Stimulated activated CD4-positive, alpha-beta T cell treated with anti-CD3 and anti-CD28 coated beads, Interleukin-4, amount 100 ng/mL, for 4 hours (primary cell): ENCODE measurements at places on chromosomes 3 and 15.

DNA sequence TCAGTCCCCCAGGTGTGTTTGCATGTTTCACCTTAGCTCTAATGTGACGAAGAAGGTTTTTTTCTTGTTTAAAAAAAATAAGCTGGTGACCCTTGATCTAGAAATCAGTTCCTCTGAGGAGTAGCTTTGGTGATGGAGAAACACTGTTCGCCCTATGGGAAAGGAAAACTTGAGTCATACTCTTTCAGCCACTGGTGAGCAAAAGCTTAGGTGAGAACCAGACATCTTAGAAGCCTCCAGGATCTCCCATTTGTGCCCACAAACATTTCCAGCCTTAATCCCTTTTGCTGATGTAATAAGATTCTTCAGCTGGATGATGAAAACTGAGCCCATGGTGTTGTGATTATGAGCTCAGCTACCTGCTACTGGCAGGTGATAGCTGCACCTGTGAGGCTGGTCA lies 37.8 kb downstream of the SLC27A2 start:
- DNase-seq, result no peak

DNA sequence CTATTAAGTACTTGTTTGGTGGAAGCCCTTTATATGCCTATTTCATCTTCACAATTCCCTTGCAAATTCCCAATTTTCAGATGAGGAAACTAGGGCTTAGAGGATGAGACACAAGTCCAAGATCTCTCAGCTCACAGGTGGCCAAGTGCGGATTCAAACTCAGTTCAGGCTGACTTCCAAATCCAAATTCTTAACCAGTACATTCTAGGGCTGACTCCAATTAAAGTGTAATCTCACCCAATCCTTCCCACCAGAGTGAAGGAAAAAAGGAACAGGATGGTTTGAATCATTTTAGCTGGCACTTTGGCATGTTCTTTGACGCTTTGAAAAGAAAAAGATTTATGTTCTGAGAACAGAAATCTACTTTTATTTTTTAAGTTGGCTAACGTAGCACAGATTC lies 12.7 kb downstream of the ARHGEF3 start:
- DNase-seq, result no peak

DNA sequence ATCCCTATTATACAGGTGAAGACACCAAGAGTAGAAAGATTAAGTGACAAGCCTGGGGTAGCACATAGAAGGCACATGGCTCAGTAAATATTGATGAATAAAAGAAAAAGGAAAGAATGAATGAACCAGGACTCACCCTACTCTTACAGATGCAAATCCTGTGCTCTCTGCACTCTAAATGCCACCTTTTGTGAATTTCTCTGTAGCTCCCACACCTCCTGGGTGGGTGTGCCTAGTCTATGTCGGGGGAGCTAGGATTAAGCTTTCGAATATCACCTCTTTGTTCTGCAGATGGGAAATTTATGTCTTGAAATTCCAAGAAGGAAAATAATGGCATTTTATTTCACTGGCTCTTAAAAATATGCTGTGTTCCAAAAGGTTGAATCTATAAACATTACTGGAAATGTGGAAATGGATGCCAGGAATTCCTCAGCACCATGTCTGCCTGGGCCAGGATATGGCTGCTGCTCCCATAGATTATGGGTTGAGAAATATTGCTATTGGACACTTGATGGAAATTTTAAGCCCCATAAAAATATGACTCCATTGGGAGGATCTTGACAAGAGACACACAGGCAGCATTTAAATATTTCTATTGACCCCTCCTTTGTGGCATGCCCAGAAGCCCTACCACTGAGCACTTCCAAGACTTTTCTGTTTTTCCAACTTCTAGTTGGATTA lies 43.3 kb downstream of the CCNB2 start:
- DNase-seq, result no peak

GRCh38 chr3:186097663-186098451 lies 11.0 kb downstream of the ETV5 start:
- DNase-seq, result no peak

DNA sequence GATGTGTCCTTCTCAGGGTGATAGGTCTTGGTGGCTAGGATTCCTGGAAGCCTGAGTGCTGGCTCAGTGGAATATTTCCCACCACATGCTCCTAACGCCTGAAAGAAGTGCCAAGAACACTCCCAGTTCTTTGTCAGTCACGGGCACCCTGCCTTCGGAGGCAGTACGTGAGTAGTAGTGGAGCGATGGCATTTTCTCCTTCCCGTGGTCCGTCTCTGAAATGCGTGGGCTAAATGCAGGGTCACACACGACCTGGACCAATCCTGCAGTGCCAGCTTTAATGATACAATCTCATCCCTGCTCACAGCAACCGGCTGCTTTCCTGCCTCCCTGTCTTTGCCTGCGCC lies 14.5 kb downstream of the H1-8 start:
- no peak for DNase-seq

GRCh38 chr15:41205315-41205714 lies 25.2 kb downstream of the EXD1 start:
- DNase-seq, result no peak

DNA sequence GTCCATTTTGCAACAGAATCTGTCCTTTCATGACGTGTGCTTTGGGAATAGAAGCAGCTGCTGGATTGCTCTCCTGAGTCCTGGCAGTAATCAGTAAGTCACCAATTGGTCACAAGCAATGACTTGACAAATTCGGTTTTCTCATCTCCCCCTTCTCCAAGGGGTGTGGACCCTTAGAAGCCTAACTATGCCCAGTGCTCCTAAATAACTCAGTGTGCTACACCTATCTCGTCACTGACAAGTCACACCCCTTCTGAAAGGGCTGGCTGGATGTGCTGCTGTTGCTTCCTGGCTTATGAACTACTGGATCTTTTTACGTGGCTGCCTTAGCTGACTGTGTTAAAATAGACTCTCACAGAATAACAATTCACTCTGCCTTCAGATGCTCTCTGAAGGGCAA lies 1351.5 kb downstream of the ZPLD1 start:
- no peak for DNase-seq

- no peak for DNase-seq
Observed at GRCh38 chr15:58985443-58985842, 2.0 kb upstream of the RNF111 start.

- no peak for DNase-seq
Observed at GRCh38 chr3:196220587-196220986, 4.3 kb downstream of the SLC51A start.

DNA sequence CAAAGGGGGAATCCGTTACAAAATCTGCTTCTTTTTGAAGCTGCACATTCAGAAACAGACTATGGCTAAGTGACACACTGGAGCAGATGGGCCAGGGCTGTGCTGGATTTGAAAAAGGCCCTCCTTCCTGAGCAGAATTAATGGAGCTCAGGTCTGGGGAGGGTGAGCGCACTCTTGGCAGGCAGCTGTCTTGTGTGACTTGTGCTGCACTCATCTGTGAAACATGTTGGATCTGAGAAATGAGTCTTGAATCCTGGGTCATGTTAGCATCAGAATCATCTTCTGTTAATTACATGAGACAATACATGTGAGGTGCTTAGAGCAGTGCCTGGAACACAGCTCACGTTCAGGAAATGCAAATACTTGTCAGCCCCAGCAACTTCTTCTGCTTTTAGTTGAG lies 219.6 kb downstream of the THSD4 start:
- DNase-seq, result no peak

DNA sequence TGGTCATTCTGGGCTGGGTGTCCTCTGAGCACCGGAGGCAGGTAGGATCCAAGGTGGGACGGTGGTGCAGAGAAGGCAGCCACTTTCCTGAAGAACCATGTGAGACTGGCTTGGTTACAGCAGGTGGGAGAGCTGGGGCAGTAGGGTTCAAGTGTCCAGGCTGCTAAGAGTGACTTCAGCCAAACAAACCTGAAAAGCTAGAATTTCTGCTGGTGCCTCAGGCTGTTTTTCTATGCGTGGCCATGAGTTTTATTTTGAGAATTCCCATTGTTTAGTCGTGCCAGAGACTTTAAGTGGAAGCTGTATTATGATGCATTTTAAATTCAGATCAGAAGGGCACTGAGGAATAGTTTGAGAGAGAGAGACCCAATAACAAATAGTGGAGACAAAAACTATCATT lies 20.1 kb downstream of the USP13 start:
- DNase-seq, result no peak
